Temporal lobe (tissue), 4 donors: ENCODE measurements at places on chromosomes 3 and 15. TPM values are rescaled to one million over a fixed set of nuclear protein-coding genes. Genes with fewer than 3 reads are reported as not detected.

HIGD1A gene
- 87.8 TPM for total RNA-seq

KIF23 gene
- total RNA-seq: 4.7 TPM

ARHGEF26 gene
- total RNA-seq: 7.9 TPM

CD200R1 gene
- 0.25 TPM for total RNA-seq

PATL2 gene
- not detected for total RNA-seq

SERPINI2 gene
- 0.74 TPM for total RNA-seq

SYNM gene
- total RNA-seq: 14.0 TPM

COPG1 gene
- 79.4 TPM for total RNA-seq

OIP5 gene
- total RNA-seq: 1.5 TPM

MYRIP gene
- total RNA-seq: 8.6 TPM

CLDN18 gene
- under 0.01 TPM for total RNA-seq

CHDH gene
- total RNA-seq: 1.2 TPM

SLC15A2 gene
- total RNA-seq: 9.3 TPM

GNAT1 gene
- total RNA-seq: not detected

NMNAT3 gene
- 7.4 TPM for total RNA-seq

CGNL1 gene
- 5.2 TPM for total RNA-seq

CLRN1 gene
- not detected for total RNA-seq

SMAD6 gene
- total RNA-seq: 1.7 TPM

THRB gene
- total RNA-seq: 54.1 TPM

TBC1D21 gene
- total RNA-seq: not detected

TJP1 gene
- total RNA-seq: 60.0 TPM

PSTPIP1 gene
- total RNA-seq: not detected

FGF12 gene
- total RNA-seq: 103 TPM

IGF2BP2 gene
- total RNA-seq: 15.2 TPM

MESP1 gene
- total RNA-seq: 2.0 TPM

COL8A1 gene
- 3.4 TPM for total RNA-seq

RARRES1 gene
- 1.2 TPM for total RNA-seq

ITPKA gene
- 1.2 TPM for total RNA-seq

STAB1 gene
- 5.9 TPM for total RNA-seq

CA12 gene
- 10.3 TPM for total RNA-seq

GABRB3 gene
- 102 TPM for total RNA-seq

ZNF385D gene
- 15.7 TPM for total RNA-seq

P2RY13 gene
- 1.5 TPM for total RNA-seq

PTPN23 gene
- 15.0 TPM for total RNA-seq

SCG5 gene
- total RNA-seq: 101 TPM

TRPM1 gene
- total RNA-seq: not detected

IL17RD gene
- 47.5 TPM for total RNA-seq

PFN2 gene
- total RNA-seq: 350 TPM

SLC9C1 gene
- 0.25 TPM for total RNA-seq

LRRC28 gene
- 30.0 TPM for total RNA-seq

ALDH1A3 gene
- 3.9 TPM for total RNA-seq

HDDC3 gene
- 6.1 TPM for total RNA-seq

SLC30A4 gene
- total RNA-seq: 22.9 TPM

KCNAB1 gene
- total RNA-seq: 19.9 TPM

GREM1 gene
- total RNA-seq: 8.1 TPM

CRYGS gene
- total RNA-seq: 1.5 TPM

LDHAL6B gene
- total RNA-seq: not detected

KIF15 gene
- total RNA-seq: 6.4 TPM

DAG1 gene
- 28.0 TPM for total RNA-seq

WNT5A gene
- 8.1 TPM for total RNA-seq

CILP gene
- 0.25 TPM for total RNA-seq

AMIGO3 gene
- 0.25 TPM for total RNA-seq

MME gene
- total RNA-seq: 1.2 TPM

TRIM42 gene
- not detected for total RNA-seq

STRIT1 gene
- total RNA-seq: not detected
